ENCODE measurements at places on chromosomes 2 and 18.

DNA sequence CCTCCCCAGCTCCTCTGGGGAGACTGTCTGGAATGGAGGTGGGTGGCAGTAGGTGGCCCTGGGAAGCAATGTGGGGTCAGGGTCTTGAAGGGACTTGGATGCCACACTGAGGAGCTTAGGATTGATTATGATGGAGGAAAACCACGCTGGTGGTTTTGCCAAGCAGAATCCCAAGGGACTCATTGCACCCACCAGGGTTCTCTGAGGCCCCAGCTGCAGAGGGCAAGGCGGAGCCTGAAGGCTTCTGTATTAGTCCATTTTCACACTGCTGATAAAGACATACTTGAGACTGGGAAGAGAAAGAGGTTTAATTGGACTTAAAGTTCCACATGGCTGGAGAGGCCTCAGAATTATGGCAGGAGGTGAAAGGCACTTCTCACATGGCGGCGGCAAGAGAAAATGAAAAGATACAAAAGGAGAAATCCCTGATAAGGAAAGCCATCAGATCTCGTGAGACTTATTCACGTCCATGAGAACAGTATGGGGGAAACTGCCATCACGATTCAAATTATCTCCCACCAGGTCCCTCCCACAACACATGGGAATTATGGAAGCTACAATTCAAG, 87.2 kb upstream of the YWHAQ start:
- no peak for DNase-seq

- no peak for DNase-seq
Measured at GRCh38 chr2:128090575-128090944, 440 bp upstream of the UGGT1 start.

- no peak for DNase-seq
Measured at GRCh38 chr2:38271697-38272096, 105.4 kb downstream of the ATL2 start.

- no peak for DNase-seq
Measured at GRCh38 chr18:64134044-64134747, 14.7 kb downstream of the LINC00305 start.

- no peak for DNase-seq
Measured at GRCh38 chr2:236503100-236503499, 66.5 kb upstream of the ACKR3 start.

Data from stimulated activated CD4-positive, alpha-beta T cell treated with anti-CD3 and anti-CD28 coated beads, Interleukin-1b, Interleukin-23, amount 100 ng/mL, for 1 hour (primary cell).